Effector memory CD8-positive, alpha-beta T cell (primary cell): ENCODE measurements at places on chromosomes 2 and 18.

DNA sequence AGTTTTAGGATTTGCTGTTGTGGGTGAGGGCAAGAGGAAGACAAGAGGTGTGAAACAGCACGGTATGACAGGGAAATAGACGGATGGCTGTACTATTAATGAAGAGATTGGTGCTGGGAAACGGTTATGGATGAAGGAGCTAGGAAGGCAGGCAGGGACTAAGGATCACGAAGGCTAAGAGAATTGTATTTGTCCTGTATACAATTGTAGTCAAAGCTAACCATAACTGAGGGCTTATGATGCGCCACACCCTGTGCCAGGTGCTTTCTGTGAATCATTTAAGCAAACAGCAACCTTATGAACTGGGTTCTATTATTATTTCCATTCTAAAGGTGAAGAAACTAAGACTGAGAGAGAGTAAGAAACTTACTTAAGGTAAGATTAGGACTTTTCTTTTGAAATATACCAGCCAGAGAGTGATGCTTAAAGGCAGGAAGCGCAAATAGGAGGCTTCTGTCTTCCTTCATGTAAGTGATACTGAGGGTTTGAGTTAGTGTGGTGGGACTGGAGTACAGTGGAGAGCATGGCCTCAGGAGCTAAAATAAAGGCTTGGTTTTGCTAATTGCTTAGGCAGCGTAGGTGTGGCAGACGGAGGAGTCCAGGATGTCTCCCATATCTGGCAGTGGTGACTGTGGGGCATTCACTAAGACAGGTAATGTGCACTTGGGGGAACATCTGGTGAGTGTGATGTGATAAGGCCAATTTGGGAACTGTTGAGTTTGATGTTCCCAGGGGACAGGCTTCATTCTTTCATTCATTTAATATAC, 85.8 kb downstream of the PLEKHM3 start:
- H3K36me3 ChIP-seq, result peaks cover 3% of the 10 kb centered on the region
- H3K27me3 ChIP-seq, result no peaks in the 10 kb centered on the region
- H3K4me1 ChIP-seq, result no peaks in the 10 kb centered on the region

DNA sequence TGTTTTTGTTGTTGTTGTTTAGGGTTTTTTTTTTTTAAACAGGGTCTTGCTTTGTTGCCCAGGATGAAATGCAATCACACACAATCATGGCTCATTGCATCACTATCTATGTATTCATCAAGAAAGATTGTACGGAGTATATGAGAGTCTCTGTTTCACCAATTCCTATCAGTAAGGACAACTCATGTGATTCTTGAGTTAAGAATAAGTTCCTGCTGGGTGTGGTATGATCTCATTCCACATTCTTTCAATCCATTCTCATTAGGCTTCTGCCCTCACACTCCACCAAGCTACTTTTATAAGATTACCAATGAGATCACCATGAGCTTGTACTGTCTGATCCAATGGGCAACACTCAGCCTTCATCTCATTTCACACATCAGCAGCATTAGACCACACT, 9.1 kb upstream of the AP1S3 start:
- no peaks in the 10 kb centered on the region for H3K4me1 ChIP-seq
- no peaks in the 10 kb centered on the region for H3K27me3 ChIP-seq
- H3K4me3 ChIP-seq, result no peak overlapping the region
- H3K27ac ChIP-seq, result no peak overlapping the region
- H3K36me3 ChIP-seq, result no peaks in the 10 kb centered on the region

DNA sequence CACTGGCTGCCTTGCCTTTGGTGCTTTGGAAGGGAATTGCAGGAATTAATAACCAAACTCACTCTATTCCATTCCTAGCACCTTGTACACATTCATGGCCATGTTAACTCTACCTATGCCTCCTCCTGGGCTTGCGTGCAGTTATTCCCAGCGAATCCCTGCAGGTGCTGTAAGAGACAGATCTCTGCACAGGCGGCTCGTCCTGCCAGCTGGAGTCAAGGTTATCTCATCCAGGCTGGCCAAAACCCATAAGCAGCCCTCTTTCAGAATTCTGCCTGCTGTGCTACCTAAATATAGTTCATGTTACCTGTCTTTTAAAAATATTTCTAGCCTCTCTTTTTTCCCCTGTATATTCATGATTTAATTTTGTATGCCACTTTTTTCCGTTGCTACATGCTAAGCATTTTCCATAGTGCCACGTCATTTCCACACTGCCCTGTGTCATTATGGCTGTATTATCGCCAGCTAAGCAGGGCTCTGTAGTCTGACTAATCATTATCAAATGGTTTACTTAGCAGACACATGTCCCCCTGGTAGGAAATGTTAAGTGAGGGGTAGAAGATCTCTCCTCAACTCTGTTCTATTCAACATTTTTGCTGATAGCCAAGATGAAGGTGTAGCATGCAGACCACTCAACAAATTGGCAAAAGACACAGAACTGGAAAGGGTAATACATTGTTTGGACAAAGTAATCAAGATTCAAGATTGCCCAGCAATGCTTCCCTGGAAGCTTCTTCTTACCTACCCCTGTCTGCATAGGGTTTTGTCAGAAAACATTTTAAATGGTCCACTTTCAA, 79.7 kb upstream of the TAF1B start:
- no peak overlapping the region for H3K4me3 ChIP-seq
- H3K4me1 ChIP-seq, result peaks cover 23% of the 10 kb centered on the region
- H3K36me3 ChIP-seq, result peaks cover 3% of the 10 kb centered on the region
- no peak for DNase-seq
- no peaks in the 10 kb centered on the region for H3K27me3 ChIP-seq
- H3K27ac ChIP-seq, result no peak overlapping the region

DNA sequence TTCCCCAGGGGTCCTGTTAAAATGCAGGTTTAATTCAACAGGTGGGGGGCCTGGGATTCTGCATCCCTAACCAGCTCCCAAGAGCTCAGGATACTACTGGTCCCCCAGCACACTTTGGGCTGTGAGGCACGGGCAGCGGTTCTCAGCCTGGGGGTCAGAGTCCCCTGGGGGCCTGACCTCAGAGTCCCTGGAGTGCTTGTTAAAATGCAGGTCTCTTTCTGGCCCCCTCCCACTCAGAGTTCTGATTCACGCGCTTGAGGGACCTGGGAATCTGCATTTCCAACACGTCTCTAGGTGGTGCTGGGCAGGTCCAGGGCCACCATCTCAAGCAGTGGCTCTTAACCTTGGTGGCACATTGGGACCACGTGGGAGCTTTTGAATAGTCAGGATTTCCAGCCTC, 2.8 kb upstream of the OTOS start:
- peaks cover 1% of the 10 kb centered on the region for H3K4me1 ChIP-seq
- H3K4me3 ChIP-seq, result no peak overlapping the region
- no peak overlapping the region for H3K27ac ChIP-seq
- H3K27me3 ChIP-seq, result peaks cover 39% of the 10 kb centered on the region
